ENCODE measurements at places on chromosomes 2 and 18.

GRCh38 chr2:60154142-60154541 is 399.3 kb downstream of the BCL11A start:
- no peak for DNase-seq

DNA sequence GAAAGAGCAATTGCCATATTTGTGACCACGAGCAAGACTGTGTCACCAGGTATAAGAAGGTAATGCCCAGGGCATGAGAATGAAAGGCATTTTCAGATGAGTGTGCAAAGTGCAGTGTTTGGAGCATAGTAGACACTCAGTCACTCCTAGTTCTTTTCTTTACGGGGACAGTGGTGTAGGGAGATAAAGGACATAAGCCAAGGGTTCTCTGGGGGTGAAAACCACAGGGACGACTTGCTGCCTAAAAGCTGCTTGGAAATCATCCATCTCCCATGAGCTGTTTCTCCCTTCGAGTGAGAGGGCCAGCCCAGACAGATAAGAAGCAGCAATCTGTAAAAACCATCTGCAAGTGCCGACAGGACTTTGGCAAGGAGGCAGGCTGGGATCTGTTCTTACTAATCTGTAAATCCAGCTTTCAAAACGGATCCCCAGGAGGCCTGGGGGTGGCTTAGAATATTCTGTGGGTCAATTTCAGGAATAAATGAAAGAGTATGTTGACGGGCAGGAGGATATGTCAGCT is 221.6 kb downstream of the LPIN1 start:
- DNase-seq: no peak

- no peak for DNase-seq
Observed at GRCh38 chr18:61334951-61335683, 1.9 kb downstream of the CDH20 start.

DNA sequence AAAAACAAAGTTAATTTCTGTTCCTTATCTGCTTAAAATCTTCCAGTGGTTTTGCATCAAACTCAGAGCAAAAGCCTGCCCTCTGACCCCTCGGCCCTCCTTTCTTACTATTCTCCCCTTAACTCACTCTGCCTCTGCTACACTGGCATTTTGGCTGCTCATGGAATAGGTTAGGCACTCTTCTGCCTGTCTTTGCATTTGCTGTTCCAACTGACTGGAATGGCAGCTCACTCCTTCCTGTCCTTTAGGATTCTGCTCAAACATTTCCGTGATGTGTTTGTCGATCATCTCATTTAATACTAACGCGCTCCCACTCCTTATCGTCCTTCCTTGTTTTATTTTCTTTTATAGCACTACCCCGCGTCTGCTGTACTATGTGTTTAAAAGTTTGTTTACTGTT is 815 bp downstream of the CEBPZ start:
- DNase-seq: no peak

DNA sequence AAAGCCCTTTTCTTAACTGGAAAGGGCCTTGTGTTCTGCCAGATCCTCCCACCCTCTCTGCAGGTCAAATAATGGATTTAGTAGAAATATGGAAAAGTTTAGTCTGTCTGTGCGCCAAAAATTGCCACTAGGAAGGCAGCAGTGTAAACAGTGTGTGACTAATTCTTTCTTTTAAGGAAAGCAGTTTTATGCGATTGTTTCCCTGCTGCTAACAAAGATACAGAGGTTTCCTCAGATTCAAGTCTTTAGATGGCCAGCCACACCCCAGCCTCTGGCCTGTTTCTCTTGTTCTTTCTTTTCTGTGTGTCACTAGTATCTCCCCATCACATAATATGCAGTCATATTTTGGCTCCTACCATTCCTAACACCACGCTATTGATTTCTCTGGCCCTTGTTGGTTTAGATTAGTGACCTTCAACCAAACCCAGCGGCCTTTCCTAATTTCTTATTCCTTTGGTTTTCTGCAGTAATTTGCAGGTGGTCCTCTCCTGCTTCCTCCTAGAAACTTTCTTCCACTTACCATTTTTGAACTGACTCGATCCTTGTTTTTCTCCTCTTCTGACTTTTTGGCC is 157.4 kb downstream of the LTBP1 start:
- no peak for DNase-seq

DNA sequence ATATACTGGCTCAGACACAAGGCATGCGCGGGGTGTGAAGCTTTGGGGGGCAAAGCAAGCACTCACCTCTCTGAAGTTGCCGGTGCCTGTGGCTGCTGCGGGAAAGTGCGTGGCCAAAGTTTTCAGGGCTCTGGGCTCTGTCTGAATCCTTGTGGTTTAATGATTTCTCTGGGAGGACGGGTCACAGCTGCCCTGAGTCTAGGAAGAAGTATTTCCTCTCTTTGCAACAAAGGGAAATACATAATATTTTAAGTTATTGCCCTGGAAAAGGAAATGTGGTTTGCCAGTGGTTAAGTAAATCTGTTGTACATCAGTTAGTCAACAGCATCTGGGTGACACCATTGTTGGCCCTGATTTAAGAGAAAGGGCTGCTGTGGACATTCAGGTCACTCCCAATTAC is 56.7 kb upstream of the ZDBF2 start:
- no peak for DNase-seq

DNA sequence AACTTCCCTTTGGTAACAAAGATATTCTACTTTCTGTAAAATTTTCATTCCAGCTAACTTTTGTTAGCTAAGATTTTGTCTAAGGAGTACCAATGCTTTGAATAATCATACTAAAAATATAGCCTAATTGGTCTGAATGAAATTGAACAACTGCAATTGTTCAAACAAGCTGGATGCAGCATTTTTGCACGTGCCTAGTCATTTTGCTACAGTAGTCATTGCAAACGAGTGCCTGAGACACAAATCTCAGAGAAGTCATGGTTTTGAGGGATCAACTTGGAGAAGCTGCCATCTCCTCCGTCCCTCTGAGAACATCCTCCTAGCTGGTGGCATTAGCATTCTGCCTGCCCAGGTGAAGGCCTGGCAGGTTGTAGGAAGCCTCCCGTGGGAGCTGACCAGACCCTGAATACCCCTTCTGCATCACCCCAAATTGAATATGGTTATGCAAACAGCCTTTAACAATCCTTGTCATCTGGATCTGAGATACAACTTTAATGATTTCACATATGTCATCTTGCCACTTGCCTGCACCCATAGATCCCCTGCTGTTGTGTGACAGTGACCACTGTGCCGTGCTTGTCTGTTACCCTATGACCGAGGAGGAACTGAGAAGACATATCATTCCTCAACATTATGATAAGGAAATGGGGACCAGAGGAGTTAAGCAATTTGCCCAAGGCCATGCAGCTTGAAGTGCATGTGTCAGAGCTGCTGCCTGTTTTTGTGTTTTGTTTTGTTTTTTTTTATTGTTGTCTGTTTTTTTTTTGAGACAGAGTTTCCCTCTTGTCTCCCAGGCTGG is 29.1 kb upstream of the MGAT4A start:
- DNase-seq: no peak

DNA sequence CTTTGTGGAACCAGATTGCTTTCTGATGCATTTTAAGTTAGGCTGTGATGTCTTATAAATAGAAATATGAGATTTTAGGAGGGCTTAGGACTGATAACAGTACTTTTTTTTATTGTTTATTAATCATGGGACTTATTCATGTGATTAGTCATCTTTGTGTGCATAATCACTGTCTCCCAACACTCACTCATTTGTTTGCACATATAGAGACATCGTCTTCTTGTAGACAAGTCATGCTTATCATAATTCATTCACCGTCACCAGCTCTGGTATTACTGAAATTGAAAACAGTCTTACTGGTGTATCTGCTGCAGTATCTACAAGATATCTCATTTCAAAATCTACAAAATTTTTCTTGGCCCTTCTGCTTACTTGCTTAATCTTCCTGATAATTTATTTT is 45.8 kb downstream of the WDR7 start:
- no peak for DNase-seq

DNA sequence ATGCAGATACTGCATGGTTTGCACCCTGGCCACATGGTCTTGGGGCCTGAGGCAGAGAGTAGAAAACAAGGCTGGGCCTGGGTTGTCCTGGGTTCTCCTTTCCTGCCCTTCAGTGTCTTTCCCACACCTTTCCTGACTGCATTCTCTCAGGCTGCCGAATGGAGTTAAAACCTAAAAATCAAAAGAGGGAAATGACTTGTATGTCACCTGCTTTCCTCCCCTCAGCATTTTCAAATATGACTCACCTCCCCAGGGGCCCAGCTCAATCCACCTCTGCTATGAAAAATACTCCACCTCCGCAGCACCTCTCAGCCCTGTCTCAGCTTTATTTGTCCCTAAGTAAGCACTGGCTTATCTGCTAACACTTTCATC is 457.8 kb upstream of the MEX3C start:
- no peak for DNase-seq

GRCh38 chr2:42046819-42047487 is 868 bp upstream of the PKDCC start:
- no peak for DNase-seq

- DNase-seq: no peak
Observed at GRCh38 chr2:7950035-7950612, 731.7 kb upstream of the ID2 start.
